Temporal lobe (tissue), 4 donors: ENCODE measurements at places on chromosomes 2 and 18. TPM values are rescaled to one million over a fixed set of nuclear protein-coding genes. Genes with fewer than 3 reads are reported as not detected.

SLC9A2 gene
- 0.49 TPM for total RNA-seq

HOXD8 gene
- 0.25 TPM for total RNA-seq

C2orf78 gene
- not detected for total RNA-seq

DCAF17 gene
- 48.4 TPM for total RNA-seq

GBX2 gene
- not detected for total RNA-seq
